ENCODE measurements at places on chromosomes 2 and 18.

GRCh38 chr2:49002750-49003149, 151.6 kb downstream of the FSHR start:
- no peak for DNase-seq

GRCh38 chr2:36807223-36807886, 110.8 kb downstream of the VIT start:
- DNase-seq = no peak

- DNase-seq = no peak
Measured at GRCh38 chr2:140128909-140129308, 1348.7 kb upstream of the NXPH2 start.

GRCh38 chr2:186440506-186440905, 45.6 kb upstream of the ZC3H15 start:
- no peak for DNase-seq

DNA sequence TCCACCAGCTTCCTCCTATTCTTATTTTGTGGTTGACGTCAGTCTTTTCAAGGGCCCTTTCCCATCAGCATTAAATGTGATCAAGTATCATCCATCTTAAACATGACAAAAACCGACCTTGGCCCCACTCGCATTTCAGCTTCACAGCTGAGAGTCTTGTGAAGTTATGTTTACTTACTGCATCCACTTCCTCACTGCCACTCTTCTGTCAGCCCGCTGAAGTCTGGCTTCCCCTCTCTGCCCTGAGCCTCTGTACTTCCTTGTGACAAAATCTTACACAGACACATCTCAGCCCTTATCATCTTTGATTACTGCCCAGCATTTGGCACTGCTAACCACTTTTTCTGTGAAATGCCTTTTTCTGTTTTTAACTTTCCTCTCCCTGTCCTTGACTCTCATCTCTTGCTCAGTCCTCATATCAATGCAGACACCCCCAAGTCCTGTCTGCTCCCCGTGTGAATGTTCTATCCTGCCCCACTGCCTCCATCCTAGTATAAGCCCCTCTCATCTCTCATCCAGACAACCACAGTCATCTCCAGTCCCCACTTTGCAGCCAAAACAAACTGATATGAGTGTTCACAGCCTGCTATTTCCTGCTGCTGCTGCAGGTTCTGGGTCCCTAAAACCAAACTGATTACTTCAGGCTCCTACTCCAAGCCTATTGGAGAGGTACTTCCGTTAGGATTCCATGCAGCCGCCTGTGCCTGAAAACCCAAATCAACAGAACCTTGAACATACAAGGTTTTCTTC, 31.4 kb downstream of the FOSL2 start:
- DNase-seq = no peak

DNA sequence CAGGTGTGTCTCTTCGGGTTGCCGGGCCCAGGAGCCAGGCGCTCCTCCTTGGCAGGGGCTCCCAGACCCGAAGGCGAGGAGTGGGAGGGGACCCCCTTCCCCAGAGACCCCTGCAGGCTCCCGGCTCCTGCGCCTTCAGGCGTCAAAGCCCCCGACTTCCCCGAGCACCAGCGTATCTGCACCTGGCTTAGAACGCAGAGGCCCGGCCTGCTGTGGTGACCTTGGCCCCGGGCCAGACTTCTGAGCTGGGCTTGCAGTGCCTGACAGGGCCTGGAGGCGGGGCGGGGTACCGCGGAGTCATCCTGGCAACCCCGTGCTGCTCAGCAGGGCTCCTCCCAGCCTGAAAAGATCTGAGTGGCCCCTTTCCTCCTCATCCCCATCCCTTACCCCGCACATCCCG, 27.0 kb downstream of the SKA1 start:
- DNase-seq = no peak

GRCh38 chr2:127721978-127722355, 20.7 kb downstream of the SFT2D3 start:
- DNase-seq = no peak

GRCh38 chr2:127124426-127124825, 17.5 kb upstream of the BIN1 start:
- no peak for DNase-seq

DNA sequence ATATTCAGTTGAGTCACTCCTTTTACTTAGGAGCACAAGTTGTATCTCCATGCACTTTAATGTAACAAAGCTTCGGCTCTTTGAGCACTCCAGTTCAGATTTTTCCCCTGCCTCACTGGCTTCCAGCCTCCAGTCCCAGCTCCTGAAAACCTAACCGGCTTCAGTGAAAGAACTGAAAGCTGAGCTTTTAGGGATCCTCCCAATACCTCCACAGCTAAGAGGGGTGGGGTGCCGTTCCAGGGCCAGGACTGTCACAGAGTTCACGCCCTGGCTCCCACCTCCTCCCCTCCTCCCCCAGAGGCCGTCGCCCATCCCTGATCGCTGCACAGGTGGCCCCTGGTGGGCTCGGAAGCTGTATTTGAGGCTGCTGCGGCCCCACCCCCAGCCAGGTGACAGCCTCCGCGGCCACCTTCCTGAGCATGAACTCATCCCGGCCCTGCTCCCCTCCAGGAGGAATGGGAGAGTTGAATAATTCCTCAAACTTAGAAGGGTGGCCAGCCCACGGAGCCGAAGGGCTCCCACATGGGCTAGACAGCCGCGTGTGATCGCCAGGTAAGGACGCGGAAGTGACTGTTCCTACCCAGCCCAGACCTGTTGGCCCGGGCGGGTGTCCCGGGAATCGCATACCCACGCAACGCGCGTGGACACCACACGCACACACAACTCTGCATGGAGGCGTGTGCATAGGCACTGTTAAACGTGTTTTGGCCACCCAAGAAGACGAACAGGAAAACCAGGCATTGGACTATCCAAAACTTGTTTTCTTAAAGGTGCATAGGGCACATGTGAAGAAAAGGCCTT, 1.8 kb downstream of the MYO5B start:
- DNase-seq = no peak

DNA sequence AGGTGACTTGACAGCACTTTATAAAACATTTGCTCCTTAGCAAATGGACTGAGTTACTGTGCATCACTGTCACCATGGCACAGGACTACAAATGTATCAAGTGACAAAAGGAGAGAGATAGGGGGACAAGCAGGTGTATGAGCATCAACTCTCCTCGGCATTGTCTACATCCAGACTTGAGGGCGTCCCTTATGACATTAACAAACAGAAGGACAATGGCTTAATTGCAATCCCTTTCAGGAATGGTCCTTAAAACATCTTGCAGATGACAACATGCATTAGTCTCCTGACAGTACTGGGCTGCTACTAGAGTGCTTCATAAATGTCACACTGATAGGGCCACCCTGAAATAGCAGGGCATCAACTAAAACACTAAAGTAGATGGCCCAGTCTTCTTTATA, 198.8 kb downstream of the PDE1A start:
- no peak for DNase-seq

DNA sequence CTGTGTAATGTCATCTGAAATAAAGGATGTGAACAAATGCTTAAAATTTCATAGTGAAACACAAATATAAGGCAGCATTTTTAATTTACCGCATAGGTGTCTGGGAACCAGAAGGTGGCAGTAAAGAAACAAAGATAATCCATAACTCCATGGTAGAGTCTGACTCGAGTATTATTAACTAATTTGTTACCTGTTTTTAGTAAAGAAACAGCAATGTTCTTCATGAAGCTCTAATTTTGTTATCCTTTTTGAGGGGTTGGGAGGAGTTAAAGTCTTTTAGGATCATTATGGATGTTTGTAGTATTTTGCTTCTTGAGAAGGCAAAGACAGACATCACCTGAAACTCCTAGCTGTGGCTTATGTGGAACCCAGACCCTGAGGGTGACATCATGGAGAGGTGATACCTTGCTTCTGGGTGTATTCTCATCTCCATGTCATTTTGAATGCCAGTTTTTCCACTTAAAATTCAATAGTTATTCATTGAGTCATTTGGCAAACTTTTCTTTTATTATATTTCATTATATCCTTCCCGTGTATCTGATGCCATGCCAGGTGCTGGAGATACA, 286.2 kb upstream of the EPAS1 start:
- peak; percentile 16 for DNase-seq

- DNase-seq = no peak
Measured at GRCh38 chr2:140797718-140798117, 1333.1 kb downstream of the LRP1B start.

GRCh38 chr18:46439037-46439436, 218.0 kb downstream of the LOXHD1 start:
- no peak for DNase-seq

- no peak for DNase-seq
Measured at GRCh38 chr18:45447355-45448265, 167.7 kb upstream of the SLC14A2 start.

DNA sequence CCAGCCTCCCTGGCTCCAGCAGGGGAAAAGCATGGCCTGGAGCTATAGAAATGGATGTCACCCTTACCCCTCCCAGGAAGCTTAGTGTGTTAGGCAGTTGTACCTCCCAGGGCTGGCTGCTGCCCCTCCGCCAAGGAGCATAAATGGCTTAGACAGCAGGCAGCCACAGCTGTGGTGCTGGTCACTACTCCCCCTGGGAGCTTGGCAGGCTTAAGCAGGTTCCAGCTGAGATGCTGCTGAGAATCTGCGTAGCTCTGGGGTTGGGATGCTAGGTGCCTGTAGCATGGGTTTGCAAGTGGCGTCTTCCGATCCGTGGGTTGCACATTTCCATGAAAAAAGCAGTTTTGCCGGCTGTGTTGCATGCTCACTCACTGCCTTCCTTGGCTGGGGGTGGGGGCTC, 369.7 kb downstream of the CTNNA2 start:
- no peak for DNase-seq

- no peak for DNase-seq
Measured at GRCh38 chr2:176561706-176562105, 292.5 kb downstream of the MTX2 start.

DNA sequence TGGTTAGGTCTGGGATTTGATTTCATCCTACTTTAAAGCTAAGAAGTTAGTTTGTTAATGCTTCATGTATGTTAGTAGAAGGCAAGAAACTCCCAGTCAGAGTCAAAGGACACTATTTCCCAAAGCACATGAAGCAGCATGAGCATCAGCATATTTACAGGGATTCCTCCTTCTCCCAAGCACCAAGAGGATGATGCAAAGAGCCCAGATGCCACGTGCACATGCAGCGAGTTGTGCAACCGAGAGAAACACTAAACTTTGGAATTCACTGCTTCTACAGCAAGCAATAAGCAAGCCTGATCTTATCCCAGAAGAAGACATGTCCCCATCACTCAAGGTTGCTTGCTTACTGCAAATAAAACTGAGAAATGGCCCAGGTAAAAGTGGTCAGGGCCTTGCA, 32.5 kb downstream of the CPO start:
- DNase-seq = no peak

GRCh38 chr2:112777036-112777435, 7.3 kb downstream of the IL1A start:
- no peak for DNase-seq

- no peak for DNase-seq
Measured at GRCh38 chr2:240642806-240643092, 17.5 kb downstream of the GPR35 start.

DNA sequence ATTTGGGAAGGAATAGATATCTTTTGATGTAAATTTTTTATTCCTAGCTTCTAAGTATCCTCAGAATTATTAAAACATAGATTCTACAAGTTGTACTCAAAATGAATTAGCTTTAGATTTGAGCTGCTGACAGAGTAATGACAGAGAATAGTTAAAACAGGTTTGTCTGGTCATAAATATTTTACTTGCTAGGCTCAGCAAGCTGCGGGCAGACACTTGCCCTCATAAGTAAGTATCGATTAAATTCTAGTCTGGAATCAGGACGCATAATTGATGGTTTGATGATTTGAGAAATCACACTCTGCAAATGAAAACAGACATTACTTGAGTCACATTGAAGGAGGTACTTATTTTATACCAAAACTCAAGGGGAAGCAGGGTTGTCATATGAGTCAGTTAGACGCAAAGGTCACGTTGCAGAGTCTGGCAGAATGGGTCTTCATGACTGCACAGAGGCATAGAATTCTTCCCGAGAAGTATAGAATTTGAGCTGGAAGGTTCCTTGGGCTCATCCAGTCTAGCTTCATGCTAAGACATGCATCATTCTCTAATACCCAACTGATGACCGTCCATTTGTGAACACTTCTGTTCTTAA, 27.5 kb downstream of the ARL4C start:
- DNase-seq = no peak

DNA sequence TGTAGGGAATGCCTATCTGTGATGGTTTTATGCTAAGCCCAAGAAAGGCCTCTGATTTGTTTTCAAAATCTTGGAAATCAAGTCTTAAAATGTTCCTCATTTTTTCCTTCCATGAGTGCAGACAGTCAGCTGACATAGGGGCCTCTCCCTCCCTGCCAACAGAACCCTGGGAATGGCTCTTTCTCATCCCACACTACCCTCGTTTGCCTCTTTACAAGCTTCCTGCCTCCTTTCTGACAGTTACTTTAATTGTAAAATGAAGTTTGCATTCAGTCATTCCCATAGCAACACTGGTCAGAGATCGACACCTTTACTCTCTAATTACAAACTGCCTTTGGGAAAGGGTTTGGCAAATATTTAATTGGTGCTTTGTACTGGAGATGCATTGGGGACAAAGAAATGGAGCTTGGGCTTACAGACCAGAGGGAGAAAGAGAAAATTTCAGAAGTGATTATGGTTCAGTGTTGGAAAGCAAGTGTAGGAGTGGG, 25.4 kb downstream of the KIF5C start:
- peak; percentile 85 for DNase-seq

All from NCI-H2081 treated with DMSO at 0.1 percent for 48 hours (cell line).